DMS 273 treated with DMSO at 0.1 percent for 48 hours (cell line): ENCODE measurements at places on chromosomes 5 and 9.

GRCh38 chr5:171931163-171931562 is 75.3 kb downstream of the FBXW11 start:
- DNase-seq: no peak

DNA sequence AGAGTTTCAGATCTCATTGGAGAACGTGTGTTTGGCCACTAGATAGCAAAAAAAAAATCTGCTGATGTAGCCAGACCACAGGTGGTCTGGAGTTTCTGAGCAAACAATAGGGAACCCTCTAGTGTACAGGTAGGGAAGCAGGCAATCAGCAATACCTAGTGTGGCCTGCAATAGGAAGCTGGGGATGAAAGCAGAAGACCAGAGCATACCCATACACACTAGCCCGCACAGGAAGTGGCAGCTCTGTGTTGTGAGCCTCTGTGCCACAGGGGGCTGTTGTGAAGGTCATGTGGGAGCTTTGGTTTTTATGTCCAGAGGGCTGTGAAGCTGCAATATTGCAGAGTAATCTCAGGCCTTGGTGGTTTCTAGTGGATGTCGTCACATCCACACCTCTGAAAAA is 81.2 kb downstream of the MTAP start:
- DNase-seq: no peak

DNA sequence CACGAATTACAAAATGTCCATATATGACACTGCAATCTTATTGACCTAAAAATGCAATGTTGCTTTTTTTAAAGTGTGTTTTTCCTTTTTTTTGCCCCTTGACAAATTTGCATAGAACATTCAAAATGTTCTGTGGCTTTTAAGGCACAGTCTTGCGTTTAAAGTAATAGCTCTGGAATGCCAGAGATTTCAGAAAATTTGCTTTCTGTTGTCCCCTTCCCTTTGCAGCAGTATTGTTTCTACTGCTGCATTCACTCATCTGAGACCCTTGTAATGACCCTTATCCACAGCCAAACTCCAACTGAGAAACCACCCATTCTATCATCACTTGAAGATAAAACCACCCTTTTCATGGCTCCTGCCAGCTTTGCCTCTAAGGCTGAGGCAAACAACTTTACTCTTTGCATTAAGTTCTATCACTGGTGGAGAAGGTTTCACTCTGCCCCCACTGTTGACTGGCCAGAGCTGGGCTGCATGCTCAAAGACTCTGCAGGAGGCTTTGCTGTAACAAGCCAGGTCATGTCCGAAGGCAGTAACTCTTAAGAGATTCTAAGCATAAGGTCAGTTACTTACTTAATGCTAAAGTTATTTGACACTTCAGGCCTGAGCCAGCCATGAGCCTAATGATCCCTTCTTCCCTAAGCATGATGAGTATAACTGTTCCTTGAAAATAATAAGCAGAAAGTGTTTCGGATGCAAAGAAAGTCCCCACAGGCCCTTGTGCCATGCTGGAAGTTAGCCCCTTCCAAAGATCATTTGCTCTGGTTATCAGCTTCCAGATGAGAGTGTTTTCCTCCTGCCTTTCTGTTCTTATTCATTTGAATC is 101.9 kb downstream of the CD180 start:
- peak; percentile 31 for DNase-seq

GRCh38 chr5:148466236-148466580 is 82.5 kb downstream of the FBXO38 start:
- DNase-seq: no peak

GRCh38 chr9:96015876-96016686 is 140.6 kb downstream of the ERCC6L2 start:
- DNase-seq: no peak

DNA sequence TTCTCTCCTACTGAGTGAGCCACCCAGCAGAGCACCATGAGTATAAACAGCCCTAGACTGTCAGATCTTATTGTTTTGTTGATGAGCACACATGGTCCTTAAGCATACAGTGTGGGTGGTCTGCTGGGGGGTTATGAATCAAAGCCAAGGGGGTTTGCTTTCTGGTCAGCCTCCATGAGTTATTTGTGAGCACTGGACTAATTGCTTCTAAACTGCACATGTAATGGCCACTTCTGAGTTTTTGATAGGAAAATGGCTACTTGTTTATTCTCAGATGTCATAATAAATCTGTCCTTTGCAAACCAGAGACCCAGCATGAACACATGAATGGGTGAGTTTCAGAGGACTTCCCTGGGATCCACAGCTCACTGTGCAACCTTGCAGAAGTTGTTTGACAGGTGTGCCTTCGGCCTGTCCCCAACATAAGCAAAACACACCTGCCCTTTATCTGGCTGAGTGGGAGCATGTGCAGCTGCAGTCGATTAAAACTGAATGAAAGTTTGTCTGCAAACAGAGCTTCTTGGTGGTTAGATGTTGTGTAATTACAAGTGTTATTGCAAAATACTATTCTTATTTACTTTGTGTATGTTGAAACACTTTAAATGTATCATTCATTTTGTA is 35.9 kb downstream of the MAMDC2 start:
- no peak for DNase-seq

GRCh38 chr9:14715102-14715501 is 7.4 kb downstream of the CER1 start:
- DNase-seq: no peak

DNA sequence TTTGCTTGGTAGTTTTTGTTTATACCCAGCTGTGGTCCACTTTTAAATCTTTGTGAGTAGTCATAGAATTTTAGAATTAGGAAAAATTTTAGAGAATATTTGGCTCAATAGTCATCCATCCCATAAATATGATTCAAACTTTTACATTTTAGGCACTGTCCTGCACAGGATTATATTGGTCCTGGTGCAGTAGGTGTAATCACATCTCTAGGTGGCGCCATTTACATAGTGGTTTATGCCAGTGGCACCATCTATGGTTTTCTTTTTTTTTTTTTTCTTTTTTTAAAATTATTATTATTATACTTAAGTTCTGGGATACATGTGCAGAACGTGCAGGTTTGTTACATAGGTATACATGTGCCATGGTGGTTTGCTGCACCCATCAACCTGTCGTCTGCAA is 260.7 kb upstream of the KCNN2 start:
- no peak for DNase-seq

DNA sequence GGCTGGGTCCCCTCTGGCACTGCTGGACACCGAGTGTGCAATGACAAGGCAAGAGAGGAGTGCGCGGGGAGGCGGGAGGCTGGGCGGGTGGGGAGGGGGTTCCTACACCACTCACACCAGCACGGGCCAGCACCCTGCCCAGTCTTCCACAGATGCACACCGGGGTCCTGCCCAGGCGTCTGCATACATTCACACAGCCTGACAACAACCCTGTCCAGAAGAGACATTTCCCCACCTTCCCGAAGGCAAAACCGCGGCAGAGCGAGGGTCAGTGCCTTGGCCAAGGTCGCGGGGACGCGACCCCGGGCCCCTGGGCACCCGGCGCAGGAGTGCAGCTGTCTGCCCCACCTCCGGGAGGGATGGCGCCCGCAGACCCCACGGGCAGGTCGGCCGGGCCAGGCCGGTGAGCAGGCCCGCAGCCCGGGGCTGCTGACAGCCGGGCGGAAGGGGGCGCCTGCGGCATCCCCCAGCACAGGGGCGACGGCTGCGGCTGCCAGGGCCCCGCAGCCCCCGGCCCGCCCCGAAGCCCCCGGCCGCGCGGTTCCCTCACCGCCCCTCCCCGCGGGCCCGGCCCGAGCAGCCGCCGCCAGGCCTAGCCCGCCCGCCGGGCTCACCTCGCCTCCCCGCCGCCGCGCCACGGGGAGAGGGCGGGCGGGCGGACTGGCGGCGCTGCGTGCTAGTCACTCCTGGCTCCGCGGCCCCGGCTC is 496 bp downstream of the MAPK9 start:
- DNase-seq: no peak

DNA sequence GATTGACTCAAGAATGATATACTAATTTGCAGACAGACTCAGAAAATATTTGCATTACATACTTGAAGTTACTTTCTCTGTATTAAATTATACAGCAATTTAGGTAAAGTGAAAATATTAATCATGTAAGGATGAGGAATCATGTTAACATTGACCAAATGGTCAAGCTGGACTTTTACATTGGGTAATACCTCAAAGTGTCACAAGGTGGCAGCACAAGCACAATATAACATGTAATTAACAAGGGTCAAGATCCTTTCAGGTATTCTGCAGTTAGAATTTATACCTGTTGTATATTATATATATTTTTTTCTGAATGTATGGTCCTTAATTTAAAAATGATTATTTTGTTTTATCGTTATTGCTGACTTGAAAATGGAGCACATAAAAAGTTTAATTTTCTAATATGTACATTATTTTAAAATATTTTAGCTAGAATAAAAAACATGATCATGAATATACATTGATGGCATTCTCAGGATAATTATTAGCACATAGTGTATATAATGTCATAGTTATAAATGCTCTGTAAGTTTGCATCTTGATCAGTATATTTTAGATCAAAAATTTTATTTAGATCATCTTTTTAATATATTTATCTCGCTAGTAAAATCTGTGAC is 8.6 kb downstream of the HAPLN1 start:
- no peak for DNase-seq

DNA sequence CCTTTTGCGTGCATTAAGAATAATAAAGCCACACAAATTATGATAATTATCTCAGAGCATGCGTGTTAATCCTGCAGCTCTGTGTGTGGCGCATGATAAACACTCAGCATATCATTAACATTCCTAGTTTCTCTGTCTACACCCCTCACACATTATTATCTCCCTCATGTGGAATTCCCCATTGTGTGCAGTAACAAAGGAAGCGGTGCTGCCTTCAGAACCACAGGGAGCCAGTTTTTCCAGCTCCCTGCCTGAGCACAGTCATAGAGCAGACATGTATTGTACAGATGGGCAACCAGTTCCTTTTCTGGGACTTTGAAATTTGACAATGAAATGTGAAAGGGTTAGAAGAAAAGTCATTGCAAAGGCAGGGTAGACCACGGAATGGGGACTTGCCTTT is 1365.5 kb upstream of the CDH9 start:
- no peak for DNase-seq

DNA sequence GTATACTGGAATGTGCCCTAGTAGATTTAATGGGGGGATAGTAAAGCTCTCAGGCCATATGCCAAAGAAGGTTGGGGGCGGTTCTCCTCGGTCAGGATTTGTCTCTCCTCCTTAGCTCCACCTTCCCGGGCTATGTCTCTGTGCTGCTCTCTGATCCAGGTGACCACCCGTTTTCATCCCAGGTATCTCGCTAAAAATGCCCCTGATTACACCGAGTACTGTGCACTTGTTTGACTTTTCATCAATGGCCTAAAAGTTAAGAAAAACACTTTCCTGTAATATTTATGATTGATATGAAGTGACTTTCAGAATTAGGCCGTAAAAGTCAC is 724 bp downstream of the NDUFS6 start:
- no peak for DNase-seq

DNA sequence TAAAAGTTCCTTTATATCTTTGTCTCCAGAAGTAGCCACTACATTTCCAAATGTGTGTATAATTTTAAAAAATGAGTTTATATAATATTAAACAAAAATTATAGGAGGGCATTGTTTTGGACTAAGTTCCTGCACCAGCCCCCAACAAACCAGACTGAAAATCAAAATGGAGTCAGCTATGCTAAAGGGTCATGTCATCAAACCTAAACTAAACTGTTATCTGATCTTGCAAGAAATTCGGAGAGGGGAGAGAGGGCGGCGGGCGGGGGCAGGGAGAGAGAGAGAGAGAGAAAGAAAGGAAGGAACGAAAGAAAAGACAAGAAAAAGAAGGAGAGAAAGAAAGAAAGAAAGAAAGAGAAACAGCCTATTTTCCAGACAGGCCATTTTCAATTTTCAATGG is 63.5 kb downstream of the DOCK2 start:
- DNase-seq: no peak

GRCh38 chr5:107670087-107670931 is 428 bp downstream of the EFNA5 start:
- peak; percentile 49 for DNase-seq

DNA sequence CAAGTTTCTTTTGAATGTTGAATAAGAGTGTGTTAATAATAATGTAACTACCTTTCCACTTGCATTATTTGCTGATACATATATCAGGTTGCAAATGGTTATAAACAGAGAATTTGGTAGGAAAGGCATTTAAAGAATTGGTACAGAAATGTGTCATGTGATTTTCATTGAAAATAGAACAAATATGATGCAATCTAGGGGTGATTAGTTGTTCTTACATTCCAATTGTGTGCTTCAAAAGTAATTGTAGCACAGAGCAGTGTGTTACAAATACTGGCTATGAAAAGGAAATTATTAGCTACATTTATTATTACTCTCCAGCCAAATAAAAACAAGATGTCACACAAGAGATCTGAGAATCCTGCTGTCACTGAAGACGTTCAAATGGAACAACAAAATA is 61.8 kb upstream of the PRDM9 start:
- DNase-seq: no peak

GRCh38 chr9:19022206-19022605 is 10.8 kb downstream of the SAXO1 start:
- DNase-seq: no peak

GRCh38 chr5:139658928-139659667 is 10.9 kb downstream of the CXXC5 start:
- DNase-seq: peak; percentile 69

GRCh38 chr5:176740131-176740701 is 70.1 kb upstream of the UNC5A start:
- no peak for DNase-seq

- no peak for DNase-seq
These were observed 22.0 kb upstream of the PIK3R1 start for GRCh38 chr5:68193481-68194036.

DNA sequence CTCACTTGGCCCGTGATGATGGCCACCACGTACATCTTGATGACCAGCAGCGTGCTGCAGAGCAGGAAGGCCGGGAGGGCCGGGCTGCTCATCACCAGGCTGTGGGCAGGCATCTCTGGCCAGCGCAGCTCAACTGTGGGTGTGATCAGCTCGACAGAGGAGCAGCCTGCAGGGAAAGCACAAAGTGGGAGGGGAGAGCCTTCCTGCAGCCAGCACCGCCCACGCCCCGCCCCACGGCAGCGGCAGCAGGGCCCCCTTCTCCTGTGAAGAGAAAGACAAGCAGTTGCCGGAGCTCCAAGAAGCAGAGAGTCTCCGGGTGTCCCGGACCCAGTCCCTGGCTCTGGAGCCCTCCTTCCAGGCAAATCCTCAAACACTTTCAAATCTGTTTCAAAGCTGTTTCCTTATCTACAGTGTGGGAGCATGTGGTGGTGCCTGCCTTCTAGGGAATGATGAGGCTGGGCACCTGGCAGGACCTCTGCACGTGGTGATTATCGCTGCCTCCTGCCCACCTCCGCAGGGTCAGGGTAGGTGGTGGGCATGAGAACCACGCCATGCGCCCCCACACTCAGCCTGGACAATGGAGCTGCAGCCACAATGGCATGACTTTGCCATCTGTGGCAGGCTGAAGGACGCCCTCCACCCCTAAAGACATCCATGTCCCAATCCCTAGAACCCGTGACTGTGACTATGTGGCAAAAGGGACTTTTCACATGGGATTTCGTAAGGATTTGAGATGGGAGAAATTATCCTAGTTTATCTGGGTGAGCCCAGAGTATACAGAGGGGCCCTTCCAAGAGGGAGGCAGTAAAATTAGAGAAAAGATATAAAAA is at the start of gene PTGES:
TSS of gene PTGES (minus strand) at position 143 of the 830 bp plus-strand sequence. CDS start at position 113, 30 bp downstream.
- peak; percentile 23 for DNase-seq
